ENCODE measurements at places on chromosomes 1 and 21.

DNA sequence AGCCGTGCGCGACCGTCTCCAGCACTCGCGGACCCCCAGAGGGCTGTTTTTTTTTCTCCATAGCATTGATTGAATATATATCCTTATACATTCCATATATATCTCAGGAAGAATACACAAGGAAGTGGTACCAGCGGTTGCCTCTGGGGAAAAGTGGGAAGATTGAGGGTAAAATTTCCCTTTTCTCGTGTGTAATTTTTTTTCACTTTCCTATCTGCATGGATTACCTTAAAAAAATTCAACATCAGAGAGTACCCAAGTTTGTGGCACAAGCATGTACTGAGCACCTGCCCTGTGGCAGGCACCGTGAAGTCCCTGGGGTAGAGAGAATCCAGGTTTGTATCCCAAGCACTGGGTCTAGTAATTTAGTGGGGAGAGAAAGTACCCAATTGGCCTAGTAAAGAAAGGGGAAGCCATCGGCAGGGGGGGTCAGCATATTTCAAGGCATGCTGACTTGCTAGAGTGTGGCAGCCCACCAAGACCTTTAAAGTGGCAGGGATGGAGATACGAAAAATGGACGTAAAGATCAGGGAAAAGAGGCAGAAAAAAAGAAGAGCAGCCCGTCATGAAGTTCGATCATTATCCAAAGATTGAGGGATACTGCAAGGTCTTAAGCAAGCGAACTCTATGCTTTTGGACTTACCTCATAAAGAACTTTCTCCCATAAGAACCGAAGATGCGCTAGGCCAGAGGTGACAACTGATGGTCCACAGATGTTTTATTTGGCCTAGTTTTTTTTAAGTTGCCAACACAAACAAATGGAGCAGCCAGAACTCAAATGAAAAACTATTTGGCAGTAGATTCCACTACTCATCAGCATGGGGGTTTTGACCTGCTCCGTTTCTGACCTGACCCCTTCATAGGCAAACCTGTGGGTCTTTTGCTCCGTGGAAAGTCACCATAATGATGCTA is 1.5 kb upstream of the HMGN1 start:
- peak; percentile 54 for DNase-seq

DNA sequence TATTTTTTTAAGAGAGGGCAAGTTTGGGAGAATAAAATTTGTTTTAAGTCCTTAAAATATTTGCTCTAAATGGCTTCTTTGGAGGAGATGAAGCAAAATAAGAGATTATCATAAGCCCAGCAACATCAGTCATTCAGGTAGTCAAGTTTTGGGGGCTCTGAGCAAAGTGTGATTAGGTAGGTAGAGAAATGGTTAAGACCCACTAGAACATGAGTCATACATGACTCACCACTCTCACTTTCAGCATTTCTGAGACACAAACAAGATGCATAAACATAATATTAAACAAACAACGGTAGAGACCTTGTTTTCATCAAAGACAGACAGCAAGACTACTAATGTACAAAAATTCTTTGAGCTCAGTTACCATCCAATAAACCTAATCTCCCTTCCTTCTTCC is 272.2 kb downstream of the LMO4 start:
- DNase-seq = no peak

- DNase-seq = no peak
Observed at GRCh38 chr21:43684424-43684823, 25.1 kb downstream of the RRP1B start.

- DNase-seq = peak; percentile 5
Observed at GRCh38 chr1:63189677-63190076, 132.7 kb upstream of the FOXD3 start.

- DNase-seq = peak; percentile 79
Observed at GRCh38 chr1:91700332-91700731, 185.6 kb downstream of the TGFBR3 start.

GRCh38 chr1:118021668-118022067 is 92.1 kb downstream of the WDR3 start:
- peak; percentile 2 for DNase-seq

GRCh38 chr21:46038341-46038829 is 56.8 kb downstream of the COL6A1 start:
- DNase-seq = no peak

GRCh38 chr1:106924360-106924759 is 132.1 kb upstream of the PRMT6 start:
- peak; percentile 29 for DNase-seq

- DNase-seq = no peak
Observed at GRCh38 chr1:13588946-13589796, 5.5 kb downstream of the PDPN start.

- DNase-seq = peak; percentile 76
Observed at GRCh38 chr1:117757668-117758067, 151.8 kb downstream of the TENT5C start.

DNA sequence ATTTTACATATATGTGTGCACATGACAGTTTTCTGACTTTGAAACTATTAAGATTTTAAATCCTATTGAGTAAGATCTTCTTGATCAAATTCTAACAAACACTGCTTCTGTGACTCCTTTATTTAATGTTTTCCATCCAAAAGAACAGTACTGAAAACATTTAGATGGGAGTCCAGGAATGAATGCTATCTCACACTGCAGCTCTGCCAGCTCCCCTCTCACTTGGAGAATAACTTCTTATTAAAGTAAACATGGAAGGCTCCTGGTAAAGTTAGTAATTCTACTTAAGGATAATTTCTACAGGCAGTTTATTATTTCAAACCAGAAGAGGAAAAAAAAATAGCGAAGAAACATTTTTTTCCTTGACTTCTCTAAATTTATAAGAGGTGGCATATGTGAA is 349.1 kb downstream of the DPYD start:
- DNase-seq = peak; percentile 55

GRCh38 chr1:209989525-209989924 is 51.5 kb downstream of the SYT14 start:
- DNase-seq = peak; percentile 55

GRCh38 chr1:235923466-235924021 is 56.8 kb upstream of the LYST start:
- peak; percentile 65 for DNase-seq

DNA sequence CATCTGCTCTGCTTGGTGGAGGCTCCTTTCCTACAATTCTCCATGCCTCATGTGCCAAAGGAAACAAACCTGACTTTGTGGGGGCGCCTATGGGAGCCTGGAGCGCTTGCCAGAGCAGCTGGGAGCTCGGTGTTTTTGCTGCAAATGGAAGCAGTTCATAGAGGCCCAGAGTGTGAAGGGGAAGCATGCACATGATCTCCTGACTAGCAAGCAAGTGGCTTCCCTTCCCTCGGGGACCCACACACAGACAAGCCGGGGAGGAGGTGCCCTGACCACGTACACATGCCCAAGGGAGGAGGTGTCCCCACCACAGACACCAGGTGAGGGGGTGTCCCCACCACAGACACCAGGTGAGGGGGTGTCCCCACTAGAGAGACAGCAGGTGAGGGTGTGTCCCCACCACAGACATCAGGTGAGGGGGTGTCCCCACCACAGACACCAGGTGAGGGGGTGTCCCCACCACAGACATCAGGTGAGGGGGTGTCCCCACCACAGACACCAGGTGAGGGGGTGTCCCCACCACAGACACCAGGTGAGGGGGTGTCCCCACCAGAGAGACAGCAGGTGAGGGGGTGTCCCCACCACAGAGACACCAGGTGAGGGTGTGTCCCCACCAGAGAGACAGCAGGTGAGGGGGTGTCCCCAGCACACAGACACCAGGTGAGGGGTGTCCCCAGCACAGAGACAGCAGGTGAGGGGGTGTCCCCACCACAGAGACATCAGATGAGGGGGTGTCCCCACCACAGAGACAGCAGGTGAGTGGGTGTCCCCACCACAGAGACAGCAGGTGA is 106.8 kb downstream of the CRYAA start:
- DNase-seq = no peak

DNA sequence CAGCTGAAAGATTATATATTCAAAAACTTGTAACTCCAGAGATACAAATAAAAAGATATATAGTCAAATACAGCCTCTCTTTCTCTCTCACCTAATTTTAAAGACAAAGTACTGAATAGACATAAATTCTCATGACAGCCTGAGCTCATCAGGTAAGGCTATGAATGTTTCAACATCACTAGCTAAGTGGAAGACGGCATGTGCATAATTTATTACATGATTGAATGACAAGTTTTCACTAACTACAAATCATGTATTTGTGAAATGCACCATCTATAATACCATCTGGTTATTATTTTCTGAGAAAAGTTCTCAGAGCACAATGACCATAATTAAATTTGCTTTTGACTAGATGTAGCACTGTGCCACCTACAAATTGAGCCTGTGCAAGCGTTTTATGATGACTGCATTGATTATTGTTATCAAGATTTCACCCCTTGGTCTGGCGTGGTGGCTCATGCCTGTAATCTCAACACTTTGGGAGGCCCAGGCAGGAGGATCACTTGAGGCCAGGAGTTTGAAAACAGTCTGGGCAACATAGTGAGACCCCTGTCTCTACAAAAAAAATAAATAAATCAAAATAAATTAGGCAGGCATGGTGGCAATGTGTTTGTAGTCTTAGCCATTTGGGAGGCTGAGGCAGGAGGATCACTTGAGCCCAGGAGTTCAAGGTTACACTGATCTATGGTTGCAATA is 128.2 kb downstream of the APP start:
- no peak for DNase-seq

DNA sequence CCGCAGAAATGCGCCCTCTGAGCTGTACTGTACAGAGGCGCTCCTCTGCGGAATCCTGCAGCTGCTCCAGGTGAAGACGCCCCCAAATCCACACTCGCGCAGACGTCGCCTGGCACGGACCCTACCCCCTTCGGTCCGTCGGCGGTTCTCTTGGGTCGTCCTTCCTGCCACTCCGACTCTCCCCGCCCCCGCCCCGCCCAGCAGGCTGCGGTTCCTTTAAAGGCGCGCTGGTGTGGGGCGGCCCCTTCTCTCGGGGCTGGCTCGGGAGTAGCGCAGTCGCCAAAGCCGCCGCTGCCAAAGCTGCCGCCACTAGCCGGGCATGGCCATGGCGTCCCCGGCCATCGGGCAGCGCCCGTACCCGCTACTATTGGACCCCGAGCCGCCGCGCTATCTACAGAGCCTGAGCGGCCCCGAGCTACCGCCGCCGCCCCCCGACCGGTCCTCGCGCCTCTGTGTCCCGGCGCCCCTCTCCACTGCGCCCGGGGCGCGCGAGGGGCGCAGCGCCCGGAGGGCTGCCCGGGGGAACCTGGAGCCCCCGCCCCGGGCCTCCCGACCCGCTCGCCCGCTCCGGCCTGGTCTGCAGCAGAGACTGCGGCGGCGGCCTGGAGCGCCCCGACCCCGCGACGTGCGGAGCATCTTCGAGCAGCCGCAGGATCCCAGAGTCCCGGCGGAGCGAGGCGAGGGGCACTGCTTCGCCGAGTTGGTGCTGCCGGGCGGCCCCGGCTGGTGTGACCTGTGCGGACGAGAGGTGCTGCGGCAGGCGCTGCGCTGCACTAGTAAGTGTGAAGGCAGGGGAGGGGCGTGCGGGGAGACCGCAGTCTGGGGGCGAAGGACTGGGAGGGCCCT is at the start of gene RASSF5:
TSS of gene RASSF5 (plus strand) at position 248 of the 846 bp plus-strand sequence. CDS start at position 320, 72 bp downstream.
- DNase-seq = peak; percentile 57
